Fibroblast of skin of right biceps (primary cell): ENCODE measurements at places on chromosomes 11 and 22.

DNA sequence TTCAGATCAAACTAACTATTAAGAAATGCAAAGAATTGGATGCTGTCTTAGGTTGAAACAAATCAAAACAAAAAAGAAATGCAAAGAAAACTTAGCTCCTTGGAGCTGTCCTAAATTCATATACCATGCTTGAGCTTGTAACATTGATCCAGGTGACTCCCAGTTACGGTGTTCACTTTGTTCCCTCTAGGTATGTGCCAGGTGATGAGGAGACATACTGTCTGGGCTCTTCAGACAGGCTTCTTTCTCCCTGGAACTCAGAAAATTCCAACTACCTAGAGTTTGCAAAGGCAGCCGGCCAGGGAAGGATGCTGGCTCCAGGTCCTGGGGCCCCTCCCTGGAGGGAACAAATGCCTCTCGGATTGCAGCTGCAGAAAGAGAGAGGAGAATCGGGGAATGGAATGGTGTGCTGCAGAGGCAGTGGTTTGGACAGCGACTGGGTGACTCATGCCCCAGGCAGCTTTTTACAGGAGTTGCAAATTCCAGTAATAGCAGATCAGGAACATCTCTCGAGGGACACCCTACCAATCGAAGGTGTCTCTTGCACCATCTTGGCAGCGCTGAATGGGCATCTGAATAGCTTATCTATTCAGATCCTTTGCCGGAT is 12.3 kb upstream of the ASPHD2 start:
- peak; percentile 91 for DNase-seq

GRCh38 chr11:70002433-70002832 is 75.7 kb upstream of the ANO1 start:
- DNase-seq: no peak

- no peak for DNase-seq
Observed at GRCh38 chr22:23693979-23694680, 3.3 kb downstream of the RGL4 start.

DNA sequence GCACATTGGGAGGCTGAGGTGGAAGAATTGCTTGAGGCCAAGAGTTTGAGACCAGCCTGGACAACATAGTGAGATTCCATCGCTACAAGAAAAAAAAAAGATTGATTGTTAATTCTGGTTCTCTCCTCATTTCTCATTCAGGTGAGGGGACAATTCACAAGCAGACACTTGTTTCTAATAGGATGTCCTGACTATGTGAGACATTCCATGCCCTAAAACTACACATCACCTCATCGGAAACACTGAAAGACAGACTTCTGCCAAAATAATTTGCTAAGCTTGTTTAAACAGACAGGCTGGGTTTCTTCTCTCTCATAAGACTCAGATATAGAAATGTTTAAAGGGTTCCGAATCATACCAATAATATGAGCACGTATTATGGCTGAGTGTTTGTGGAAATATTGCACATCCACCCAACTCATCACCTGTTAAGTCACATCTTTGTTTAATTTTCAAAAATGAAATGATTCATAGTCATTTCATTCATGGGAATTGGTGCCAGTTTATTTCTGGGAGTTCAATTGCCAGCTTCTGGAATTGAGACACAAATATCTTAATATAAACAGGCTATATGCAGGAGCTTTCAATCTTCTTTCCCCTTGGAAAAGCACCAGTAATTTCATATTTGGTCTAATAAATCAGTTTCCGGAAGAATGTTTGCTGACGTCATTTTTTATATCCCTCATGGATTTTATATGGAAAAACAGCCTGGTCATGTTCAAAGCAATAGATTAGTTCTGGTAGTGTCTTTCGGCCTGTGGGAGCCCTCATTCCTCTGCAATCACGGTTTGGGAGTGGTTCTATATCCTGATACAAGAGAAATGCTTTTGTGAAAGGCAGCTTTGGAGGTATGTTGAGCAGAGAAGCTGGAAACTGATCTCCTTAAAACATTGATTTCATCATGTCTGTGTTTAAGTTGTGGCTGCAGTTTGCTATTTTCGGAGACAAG is 87.0 kb downstream of the BDNF start:
- DNase-seq: peak; percentile 46

GRCh38 chr11:118621071-118621783 is 13.8 kb downstream of the PHLDB1 start:
- DNase-seq: peak; percentile 92

DNA sequence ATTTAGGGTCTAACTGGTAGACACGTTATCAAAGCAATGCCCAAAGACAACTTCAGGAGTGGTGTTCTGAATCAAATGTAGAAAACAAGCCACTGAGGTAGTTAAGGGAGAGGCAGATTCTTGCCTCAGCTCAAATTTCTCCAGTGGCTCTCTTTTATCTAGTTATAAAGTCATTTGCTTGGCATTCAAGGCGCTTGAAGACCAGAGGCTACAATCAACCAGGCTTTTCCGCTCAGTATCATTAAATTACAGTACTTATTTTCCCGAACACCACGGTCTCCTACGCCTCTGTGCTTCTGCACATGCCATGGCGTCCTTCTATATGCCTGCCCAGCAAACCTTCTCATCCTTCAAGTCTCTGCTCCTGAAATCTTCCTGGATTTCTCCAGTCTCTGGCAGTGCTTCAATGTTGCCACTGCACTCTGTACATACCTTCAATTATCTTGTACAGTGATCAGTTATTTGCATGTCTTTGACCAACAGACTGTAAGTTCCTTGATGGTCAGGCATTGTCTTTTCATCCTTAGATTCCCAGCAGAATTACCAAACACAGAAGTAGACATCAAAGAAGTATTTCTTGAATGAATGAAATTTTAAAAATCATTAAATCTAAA is 1.4 kb downstream of the POGLUT3 start:
- peak; percentile 26 for DNase-seq

GRCh38 chr11:134818516-134818915 is 406.5 kb upstream of the B3GAT1 start:
- DNase-seq: no peak

DNA sequence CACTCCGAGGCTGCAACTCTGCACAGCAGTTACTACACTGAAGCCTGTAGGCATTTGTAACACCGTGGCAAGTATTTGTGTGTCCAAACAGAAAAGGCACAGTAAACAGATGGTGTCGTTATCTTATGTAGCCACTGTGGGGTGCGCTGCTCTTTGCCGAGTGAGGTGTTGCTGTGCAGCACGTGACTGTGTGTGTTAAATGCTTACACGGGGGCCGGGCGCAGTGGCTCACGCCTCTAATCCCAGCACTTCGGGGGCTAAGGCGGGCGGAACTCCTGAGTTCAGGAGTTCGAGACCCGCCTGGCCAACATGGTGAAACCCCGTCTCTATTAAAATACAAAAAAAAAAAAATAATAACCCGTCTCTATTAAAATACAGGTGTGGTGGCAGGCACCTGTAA is 11.5 kb downstream of the ZBED4 start:
- no peak for DNase-seq

DNA sequence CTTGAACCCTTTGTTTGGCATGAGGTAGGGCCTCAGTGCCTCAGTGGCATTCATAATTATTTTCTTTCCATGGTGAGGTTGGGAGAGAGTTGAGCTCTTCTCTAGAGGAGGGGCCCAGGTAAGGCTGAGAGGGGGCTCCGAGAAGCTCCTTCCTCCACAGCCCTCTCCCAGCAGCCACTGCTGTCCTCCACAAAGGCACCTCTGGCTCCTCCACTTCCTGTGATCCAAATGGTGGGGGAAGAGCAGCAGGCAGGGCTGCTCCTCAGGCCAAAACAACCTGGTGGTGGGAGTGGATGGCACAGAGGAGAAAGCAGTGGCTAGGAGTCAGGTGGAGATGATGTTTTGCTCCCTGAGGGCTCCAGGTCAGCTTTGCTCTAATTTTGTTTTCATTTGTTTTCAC is 13.3 kb downstream of the ROBO4 start:
- no peak for DNase-seq

- DNase-seq: no peak
Observed at GRCh38 chr11:64040684-64041322, 5.1 kb downstream of the FLRT1 start.

DNA sequence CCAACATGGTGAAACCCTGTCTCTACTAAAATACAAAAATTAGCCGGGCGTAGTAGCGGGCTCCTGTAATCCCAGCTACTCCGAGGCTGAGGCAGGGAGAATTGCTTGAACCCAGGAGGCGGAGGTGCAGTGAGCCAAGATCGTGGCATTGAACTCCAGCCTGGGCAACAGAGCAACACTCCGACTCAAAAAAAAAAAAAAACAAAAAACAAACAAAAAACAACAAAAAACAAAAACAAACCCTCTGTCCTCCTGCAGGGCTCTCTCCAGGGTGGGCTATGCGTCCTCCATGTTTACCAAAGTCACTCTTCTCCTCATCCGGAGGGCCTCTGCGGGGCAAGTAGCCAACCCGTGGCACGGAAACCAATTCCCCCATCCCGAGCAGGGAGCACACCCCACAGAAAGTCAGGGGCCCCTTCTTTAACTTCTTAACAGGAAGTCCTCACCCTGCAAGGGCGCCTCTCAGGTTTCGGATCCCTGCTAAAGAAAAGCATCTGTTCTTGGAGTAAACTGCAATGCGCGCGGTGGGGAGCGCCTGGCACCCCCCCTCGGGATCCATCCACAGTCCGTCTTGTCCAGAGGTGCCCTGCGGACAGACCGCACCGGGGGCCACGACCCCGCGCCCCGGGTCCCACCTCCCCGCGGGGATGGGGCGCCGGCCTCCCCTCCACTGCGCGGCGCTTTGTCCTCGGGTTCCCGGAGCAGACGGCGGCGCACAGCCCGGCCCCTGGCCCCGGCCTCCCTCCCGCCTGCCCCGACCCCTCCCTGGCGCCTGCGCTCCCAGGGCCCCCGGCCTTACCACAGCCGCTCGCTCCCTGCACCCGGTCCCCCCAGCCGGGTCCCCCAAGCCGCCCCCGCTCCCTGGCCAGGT is 712 bp downstream of the CERK start:
- peak; percentile 38 for DNase-seq

DNA sequence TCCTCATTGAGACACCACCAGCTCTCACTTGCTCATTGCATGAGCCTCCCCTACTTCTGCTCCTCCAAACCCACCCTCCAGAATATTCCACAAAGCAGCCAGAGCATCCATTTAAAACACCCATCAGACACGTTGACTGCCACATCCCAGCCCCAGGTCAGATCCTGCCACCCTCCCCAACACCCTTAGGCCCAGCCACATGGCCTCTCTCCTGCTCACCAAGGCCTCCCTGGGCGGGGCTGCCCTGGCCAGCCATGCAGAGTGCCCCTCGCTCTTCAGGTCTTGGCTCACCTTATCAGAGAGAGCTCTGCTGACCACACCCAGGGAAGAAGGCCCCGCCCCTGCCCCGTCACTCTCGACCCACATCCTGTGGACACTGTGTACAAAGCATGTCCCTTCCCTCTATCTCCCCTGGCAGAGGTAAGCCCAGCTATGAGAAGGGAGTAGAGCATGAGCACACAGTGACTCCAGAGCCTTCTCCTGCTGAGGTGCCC is 106.8 kb downstream of the MICAL3 start:
- no peak for DNase-seq

DNA sequence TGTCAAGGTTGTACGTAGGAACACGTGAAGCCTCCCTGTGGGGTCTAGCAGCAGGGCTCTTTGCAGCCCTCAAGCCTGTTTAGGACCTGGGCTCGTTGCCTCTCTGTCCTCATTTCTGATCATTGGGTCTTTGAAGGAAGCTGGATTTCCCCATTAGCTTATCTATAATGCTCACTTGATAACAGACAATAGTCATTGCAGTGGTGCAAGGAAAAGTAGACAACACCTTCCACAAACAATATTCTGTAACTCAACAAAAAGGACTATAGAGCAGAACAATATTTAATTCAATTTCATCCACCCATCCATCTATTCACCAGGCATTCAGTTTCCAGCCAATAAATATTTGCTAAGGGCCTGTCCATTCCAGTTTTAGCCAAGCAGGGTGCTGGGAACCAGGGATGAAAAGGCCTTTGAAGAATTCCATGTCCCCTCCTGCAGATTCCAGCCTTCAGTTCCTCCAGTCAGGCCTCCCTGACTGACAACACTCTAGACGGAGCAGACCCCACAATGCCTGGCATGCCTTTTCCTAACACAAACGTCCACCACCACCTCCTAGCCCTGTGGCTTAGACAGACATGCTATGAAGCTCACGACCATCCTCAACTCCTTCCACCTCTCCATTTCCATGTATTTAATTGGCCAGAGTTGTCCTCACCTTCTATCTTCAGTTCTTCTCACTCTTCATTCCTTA is 12.7 kb upstream of the POLD3 start:
- no peak for DNase-seq

DNA sequence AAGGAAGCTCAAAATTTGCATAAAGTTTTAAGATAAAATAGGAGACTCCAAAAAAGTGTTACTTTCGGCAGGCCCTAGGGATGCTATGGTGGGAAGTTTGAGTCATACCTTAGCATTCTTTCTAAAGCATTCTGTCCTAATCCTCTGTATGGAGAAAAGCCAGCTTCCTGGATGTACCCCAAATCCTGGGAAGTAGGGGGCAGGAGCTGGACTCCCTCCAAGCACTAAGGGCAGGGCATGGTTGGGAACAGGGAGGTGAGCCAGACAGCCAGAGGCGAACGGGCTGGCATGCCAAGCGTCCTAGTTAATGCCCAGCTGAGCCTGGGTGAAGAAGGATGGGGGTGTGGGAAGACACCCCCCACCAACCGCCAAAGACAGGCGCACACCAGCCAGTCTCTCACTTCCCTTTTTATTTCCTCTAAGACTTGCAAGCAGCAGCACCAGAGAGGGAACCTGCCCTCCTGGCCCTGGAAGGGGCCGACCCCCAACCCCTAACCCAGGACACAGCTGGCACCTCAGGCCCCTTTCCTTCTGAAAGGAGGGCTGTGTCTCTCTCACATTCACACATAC is 23.9 kb downstream of the RTN4RL2 start:
- no peak for DNase-seq

DNA sequence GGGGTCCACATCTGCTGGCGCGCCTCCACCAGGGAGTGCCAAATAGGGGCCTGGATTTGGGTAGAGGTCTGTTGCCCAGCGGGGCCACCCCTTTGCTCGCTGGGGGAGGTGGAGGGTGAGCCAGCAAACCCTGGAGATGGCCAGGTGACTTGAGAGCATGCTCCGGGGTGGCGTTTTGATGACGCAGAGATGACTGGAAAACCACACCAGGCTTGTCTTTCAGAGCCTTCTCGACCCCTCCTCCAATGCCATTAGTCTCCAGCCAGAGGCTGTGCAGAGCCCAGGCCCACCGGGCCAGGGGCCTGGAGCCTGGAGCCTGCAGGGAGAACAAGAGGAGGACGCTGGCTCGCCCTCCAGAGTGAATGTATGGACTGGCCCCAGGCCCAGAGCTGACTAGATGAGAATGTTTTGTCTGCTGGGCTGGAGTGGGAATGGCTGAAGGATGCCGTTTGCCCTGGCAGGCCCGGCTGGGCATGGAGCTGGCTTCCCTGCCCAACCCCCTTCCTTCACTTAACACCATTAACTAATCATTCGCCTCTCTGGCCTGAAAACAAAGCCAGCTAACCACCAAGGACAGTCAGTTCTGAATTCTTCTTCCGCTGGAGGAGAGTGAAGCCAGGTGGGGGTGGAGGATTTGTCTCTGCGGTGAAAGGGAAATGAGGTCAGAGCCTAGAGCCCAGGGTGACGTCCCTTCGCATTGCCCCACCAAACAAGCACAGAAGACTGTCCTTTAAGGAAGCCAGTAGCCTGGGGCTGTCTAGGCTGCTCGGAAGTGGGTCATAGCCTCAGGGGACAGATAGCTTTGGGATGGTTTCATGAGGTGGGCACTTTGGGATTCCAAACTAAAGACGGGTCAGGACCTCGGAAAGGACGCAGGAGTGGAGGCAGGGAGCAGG is 1.6 kb upstream of the MCAM start:
- peak; percentile 80 for DNase-seq
